GM10248 (cell line): ENCODE measurements at places on chromosomes 6 and 20.

DNA sequence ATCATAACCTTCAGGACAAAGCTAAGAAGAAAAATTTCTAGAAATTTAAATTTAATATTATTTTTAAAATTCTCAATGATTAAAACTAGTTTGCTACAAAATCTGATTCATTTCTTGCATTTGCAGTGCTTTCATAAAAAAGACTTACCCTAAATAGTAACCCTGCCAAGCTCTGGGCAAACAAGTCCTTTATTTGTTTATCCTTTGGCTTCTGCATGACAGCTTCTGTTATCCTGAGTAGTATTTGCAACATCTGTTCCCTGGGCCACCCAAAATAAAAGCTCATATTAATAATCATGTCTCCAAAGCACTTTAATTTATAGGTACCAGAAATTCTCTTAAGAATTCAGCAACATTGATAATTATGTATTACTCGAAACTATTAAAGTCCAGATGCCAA is 101.3 kb downstream of the RALGAPA2 start:
- no peak for DNase-seq

- DNase-seq = no peak
Measured at GRCh38 chr20:33789109-33789857, 21.9 kb upstream of the CHMP4B start.

DNA sequence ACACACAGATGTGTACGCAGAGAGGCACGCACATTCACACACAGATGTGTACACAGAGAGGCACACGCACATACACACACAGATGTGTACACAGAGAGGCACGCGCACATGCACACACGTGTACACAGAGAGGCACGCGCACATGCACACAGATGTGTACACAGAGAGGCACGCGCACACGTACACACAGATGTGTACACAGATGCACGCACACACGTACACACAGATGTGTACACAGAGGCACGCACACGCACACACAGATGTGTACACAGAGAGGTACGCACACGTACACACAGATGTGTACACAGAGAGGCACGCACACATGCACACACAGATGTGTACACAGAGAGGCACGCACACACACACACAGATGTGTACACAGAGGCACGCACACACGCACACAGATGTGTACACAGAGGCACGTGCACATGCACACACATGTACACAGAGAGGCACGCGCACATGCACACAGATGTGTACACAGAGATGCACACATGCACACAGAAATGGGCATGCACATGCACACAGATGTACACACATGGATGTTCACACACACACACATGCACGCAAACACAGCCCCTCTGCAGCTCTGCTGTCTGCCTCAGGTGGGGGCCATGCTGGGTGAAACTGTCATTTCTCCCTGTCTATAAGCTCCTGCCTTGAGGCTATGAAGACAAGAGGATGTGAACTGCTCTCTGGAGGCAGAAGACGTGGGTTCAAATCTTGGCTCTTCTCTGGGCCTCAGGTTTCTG is 14.3 kb upstream of the MYT1 start:
- no peak for DNase-seq

- no peak for DNase-seq
Measured at GRCh38 chr6:38935051-38935450, 113.5 kb upstream of the GLP1R start.

DNA sequence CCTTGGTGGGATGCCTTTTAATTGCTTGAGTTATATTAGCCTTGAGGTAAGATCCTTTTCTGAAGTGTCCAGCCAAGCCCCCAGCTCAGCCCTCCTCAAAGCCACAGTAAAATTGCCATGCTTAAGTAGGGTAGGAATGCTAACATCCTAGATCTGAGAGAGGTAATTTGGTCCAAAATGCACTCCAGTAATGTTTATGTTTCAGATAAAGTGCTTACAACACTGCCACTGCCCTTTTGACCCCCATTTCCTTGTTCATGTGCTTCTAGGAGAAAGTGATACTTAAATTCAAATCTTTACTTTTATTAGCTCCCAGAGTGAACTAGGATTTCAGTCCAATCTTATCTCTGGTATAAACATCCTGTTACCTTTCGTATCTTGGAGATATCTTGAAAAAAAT is 318.0 kb downstream of the BMP2 start:
- DNase-seq = no peak

DNA sequence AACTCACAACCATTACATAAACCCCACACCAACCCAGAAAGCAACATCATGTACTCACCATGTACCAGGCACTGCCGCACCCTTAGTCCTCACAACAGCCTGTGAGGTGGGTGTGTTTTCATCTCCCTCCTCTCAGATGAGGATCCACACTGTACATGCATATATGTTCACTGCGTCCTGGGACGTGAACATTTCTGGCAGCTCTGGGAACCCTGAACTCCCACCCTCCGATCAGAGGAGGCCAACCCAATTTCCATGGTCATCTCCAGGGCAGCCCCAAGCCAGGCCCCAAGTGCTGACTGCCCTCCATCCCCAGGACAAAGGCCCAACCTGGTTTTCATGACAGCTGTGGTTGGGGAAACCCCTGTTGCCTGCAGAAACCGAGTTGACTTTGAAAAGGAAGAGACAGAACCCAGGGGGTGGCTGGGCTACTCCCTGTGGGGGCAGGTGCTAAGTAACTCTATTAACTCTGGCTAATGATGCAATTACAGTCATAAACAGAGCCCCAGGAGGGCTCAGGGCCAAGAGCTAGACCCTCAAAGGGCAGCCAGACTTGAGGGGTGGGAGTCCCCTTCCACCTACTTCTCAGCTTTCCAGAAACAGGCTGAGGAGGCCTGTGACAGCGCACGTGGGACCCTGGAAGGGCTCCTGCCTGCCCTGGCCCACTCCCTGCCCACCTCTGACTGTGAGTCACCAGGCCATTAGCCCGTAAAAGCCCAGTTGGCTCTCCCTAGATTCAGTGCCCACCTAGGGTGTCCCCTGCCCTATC is 2.6 kb downstream of the TFEB start:
- peak; percentile 84 for DNase-seq

GRCh38 chr6:100461278-100461916 is 3.3 kb downstream of the SIM1 start:
- no peak for DNase-seq

- no peak for DNase-seq
Measured at GRCh38 chr6:41271901-41272395, 14.5 kb downstream of the TREM1 start.

GRCh38 chr6:29676981-29677601 is 3.9 kb downstream of the ZFP57 start:
- no peak for DNase-seq

- DNase-seq = no peak
Measured at GRCh38 chr6:151136141-151136755, 103.5 kb upstream of the AKAP12 start.

DNA sequence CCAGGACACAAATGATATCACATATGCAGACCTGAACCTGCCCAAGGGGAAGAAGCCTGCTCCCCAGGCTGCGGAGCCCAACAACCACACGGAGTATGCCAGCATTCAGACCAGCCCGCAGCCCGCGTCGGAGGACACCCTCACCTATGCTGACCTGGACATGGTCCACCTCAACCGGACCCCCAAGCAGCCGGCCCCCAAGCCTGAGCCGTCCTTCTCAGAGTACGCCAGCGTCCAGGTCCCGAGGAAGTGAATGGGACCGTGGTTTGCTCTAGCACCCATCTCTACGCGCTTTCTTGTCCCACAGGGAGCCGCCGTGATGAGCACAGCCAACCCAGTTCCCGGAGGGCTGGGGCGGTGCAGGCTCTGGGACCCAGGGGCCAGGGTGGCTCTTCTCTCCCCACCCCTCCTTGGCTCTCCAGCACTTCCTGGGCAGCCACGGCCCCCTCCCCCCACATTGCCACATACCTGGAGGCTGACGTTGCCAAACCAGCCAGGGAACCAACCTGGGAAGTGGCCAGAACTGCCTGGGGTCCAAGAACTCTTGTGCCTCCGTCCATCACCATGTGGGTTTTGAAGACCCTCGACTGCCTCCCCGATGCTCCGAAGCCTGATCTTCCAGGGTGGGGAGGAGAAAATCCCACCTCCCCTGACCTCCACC is 42.2 kb downstream of the SIRPA start:
- no peak for DNase-seq

DNA sequence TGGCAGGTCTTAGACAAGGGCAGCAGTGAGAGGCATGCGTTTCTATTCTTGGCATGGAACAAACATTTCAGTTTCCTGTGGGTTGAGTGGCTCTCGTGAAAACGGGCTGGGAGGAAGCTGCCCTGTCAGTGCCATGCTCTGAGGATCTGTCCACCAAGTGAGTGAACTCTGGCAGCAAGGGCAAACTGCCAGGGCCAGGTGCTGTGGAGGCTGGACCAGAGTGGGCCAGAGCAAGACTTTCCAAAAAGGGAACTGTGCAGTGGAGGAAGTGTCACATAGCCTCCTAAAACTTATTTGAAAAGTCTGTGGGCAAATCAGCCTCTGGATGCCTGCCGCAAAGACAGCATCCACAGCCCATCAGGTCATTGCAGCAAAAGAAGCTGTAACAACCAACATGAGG is 44.2 kb upstream of the TAB2 start:
- no peak for DNase-seq

GRCh38 chr6:166050559-166050958 is 117.1 kb downstream of the TBXT start:
- no peak for DNase-seq

- no peak for DNase-seq
Measured at GRCh38 chr6:41021832-41022231, 17.2 kb downstream of the UNC5CL start.

DNA sequence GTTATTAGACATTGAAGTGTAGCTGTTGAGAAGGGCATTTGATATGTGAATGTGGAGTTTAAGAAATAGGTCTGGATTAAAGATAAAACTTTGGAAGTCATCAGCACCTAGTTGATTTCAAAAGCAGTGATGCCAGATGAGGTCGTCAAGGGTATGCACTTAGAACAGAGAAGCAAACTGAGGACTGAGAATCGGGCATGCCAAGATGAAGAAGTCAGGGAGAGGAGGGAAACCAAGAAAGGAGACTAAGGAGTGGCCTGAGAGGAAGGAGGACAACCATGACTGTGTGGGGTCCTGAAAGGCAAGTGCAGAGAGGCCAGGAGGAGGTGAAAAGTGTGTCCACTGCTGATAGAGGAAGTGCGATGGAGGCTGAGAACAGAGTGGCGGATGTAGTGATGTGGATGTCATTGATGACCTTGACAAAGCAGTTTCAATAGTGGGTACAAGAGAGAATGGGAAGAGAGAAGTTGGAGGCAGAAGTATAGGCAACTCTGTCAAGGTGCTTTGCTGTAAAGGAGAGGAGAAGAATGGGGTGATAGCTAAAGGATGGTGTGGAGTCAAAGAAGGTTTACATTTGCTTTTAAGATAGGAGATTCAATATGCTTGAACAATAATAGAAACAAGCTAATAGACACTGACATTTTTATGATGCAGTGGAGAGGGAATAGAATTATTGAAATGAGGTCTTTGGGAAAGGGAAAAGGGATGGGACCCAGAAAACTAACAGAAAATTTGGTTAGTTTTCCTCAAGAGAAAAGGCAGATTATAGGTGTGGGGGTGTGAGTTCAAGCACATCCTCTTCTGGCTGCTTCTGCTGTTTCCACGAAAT is 139.7 kb upstream of the TMEM170B start:
- DNase-seq = no peak
